ENCODE measurements at places on chromosomes 2 and 18.

- DNase-seq: no peak
Observed at GRCh38 chr2:117717072-117717471, 97.4 kb upstream of the DDX18 start.

GRCh38 chr18:10965119-10965518, 184.2 kb downstream of the PIEZO2 start:
- no peak for DNase-seq

- DNase-seq: no peak
Observed at GRCh38 chr18:48072428-48073204, 142.2 kb upstream of the SMAD2 start.

GRCh38 chr18:13217971-13218367, 591 bp upstream of the LDLRAD4 start:
- peak; percentile 19 for DNase-seq

DNA sequence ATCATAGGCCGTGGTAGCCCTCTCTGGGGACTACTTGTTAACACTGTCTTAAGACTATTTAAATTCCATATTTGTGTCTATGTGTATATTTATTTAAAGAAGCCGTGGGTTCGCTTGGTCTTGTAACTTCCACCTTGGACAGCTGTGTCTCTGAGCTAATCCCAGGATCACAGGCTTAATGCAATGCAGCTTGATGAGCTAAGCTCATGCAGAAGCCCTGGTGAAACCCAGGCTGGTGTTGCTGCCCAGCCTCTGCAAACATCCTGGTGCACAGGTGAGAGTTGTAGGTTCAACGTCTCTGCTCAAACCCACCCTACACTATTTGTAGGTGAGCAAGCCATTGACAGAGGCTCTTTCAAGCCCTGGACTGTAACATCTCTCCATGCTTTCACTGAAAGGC, 211.8 kb downstream of the FAM210A start:
- DNase-seq: no peak

- no peak for DNase-seq
Observed at GRCh38 chr18:25352629-25353005, 651 bp upstream of the ZNF521 start.

GRCh38 chr2:184067502-184067901, 530.8 kb upstream of the ZNF804A start:
- no peak for DNase-seq

- no peak for DNase-seq
Observed at GRCh38 chr2:237435844-237436587, 22.1 kb upstream of the COL6A3 start.

Data from hematopoietic multipotent progenitor cell treated with erythropoietin and hydrocortisone succinate and interleukin-3 and kit ligand, for 6 days (in vitro differentiated cells).